NB4 (cell line): ENCODE measurements at places on chromosomes 2 and 18.

DNA sequence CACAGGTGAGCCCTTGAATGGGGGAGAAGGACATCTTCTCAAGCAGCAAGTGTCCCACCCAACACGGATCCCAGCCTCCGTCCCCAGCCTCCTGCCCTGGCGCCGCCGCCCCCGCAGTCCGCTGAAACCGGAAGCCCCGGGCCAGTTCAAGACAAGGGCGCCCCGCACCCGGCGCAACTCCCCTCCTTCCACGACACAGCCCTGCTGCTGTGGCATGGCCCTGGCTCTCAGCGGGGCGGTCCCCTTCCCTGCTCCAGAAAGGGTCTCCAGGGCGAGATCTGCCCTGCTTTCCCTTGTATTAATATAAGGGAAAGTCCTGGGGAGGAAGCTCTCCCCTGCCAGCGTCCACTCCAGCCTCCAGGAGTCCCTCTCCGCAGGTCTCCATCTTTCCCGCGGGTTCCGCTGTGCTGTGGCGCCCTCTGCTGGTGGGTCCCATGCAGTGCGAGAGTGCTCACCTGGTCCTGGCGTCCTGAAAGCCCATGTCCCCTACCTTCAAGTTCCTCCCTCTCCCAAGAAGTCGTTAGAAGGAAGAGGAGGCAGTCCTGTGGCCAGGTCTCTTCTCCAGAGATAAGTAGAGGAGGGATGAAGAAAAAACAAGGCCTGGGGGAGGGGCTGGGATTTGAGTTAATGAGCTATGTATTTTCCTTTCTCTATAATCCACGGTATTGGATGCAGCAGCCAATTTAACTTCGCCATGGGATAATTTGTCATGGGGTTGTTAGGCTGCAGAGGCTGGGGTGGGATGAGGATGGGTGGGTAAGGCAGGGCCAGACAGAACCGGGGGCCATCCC, 176.0 kb downstream of the SMAD2 start:
- peak; percentile 58 for DNase-seq

DNA sequence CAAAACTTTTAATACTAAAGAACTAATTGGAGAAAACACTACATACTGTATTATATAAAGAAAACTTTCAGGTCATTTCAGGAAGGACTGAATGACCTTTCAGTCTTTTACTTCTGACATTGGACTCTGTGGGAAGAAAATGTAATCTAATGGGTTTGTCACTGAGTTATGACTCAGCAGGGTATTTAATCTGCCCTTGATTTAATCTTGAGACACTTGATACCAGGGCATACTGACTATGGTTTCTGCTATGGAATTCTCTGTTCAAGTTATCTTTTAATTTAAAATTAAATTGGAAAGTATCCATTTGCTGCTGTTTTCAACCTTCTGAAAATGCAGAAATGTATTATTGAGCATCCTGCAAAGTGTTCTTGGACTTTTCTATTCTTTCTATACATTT, 354.2 kb upstream of the GALNT5 start:
- no peak for DNase-seq

DNA sequence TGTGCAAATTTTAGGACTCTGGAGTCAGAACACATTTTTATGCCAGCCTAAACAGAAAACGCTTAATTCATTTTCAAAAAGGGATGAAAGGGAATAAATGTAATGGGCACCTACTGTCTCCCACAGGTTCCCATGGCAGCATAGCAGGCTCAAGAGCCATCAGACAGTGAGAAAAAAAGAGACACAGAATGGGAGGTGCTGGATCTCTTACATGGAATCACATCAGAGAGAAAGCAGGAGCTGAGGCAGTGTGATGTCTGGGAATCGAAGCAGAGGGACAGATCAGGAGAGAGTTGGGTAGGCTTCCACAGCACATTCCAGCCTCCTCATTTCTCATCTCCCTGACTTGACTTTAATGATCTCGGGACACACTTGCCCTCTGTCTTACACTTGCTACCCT, 684.3 kb downstream of the KCNJ3 start:
- no peak for DNase-seq

DNA sequence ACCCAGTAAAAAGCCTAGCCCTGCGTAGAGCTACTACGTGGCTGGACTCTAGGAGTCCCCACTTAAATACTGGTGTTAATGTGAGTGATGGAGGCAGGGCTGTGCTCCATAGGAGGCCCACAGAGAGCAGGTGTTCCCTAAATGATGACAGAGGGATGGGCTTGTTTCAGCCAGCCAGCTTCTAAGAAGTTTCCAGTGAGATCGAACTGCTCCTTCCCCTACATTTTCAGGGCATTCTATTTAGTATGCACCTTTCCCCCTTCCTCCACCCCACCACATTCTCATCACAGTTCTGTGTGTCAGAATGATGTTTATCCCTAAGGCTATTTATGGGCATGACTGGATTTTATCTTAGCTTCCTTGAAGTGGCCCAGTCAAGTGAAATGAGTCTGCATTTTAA, 213.0 kb downstream of the TRIB2 start:
- no peak for DNase-seq

GRCh38 chr2:149331023-149331400, 625 bp downstream of the LYPD6 start:
- no peak for DNase-seq

DNA sequence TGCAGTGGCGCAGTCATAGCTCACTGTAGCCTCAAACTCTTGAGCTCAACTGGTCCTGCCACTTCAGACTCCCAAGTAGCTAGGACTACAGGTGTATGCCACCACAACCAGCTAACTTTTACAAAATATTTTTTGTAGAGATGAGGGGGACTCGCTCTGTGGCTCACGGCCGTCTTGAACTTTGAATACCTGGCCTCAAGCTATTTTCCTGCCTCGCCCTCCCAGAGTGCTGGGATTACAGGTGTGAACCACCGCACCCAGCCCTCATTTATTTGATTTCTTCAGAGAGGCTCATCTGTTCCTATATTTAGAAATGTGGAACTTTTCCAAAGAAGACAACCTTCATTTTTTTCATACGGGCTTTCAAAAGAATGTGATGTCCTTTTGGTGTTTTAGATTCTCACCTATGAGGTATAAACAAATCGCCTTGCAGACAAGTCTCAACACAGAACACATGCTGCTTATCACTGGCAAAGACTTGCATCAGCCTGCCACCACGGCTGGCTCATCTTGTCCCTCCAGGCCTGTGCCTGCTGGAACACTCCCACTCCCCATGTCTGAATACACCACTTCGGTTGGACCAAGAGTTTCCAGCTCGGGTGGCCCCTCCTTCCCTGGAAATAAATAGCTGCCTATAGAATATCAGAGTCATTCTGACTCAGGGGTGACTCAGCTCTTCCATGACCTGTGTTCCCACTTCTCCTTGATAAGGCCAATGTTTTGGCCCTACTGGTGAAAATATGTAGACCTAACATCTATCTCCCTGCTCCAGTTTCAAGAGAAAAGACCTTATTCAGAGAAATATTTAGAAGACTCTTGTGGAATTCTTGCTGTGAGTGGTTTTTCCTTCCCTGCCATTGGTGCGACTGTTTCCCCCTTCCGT, 202.6 kb downstream of the TGIF1 start:
- DNase-seq = peak; percentile 95

DNA sequence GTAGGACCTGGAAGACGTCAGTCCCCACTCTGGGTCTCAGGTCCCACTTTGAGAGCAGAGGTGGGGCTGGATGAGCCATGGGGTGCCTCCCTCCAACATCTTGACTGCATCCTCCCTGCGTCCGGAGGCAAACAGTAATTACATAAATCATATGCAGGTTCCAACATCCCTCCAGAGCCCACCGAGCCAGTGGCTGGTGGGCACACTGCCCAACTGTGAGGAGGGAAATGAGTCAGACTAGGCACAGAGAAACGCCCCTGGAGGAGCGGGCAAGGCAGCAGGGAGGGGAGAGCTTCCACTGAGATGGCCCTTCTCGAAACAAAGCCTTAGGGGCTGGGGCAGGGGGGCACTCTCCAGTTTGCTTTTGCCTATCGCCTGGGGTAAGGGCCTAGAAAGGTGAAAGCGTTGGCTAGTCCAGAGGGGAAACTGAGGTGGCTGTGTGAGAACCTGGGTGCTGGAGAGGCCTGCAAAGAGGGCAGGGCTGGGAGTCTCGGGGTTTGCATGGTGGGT, 168.2 kb upstream of the MYCN start:
- DNase-seq = no peak

GRCh38 chr2:239274391-239275043, 126.3 kb downstream of the HDAC4 start:
- peak; percentile 82 for DNase-seq

DNA sequence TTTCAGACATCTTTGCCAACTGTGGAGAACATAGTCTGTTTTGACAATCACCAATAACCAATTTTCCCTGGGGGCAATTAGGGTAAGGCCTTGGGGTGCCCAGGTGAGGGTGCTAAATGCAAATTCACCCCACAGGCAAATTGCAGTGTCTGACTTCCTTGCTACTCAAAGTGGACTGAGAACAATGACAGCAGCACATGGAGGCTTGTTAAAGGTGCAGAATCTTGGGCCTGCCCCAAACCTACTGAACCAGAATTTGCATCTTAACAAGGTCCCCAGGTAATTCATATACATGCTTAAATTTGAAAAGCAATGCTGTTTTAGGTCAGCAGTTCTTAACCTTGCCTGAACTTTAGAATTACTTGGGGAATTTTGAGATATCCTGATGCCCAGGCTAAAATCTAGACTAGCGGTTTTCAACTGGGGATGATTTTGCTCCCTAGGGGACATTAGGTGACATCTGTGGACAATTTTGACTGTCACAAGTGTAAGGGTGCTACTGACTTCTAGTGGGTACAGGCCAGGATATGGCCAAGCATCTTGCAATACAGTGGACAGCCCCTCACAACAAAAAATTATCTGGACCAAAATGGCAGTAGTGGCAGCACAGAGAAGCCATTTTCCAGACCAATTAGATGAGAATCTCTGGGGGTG, 80.2 kb upstream of the GCFC2 start:
- DNase-seq = no peak

GRCh38 chr2:203994735-203995134, 58.2 kb downstream of the ICOS start:
- no peak for DNase-seq

DNA sequence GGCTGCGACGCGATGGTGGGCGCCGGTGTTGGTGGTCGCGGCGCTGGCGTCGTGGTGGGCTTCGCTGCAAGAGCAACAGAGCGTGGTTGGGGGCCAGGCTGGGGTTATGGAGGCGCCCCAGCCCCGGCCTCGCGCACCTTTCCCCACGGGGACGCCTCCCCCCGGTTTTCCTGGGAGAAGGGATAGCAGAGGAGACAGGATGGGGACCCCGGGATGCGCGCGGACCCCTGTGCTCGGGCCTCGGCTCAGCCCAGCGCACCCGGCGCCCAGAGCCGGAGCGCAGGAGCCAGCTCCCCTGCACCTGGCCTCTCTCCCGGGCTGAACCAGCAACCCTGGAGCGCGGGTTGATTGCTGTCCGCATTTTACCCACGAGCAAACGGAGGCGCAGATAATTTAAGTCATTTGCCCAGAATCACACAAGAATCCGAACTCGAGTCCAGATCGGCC, 1.0 kb downstream of the CD8A start:
- DNase-seq = no peak
